Upper lobe of left lung (tissue), 6 donors: ENCODE measurements at places on chromosomes 12 and 14.
A peak's percentile ranks its signal among the peaks of the same experiment; 100 is the strongest.

DNA sequence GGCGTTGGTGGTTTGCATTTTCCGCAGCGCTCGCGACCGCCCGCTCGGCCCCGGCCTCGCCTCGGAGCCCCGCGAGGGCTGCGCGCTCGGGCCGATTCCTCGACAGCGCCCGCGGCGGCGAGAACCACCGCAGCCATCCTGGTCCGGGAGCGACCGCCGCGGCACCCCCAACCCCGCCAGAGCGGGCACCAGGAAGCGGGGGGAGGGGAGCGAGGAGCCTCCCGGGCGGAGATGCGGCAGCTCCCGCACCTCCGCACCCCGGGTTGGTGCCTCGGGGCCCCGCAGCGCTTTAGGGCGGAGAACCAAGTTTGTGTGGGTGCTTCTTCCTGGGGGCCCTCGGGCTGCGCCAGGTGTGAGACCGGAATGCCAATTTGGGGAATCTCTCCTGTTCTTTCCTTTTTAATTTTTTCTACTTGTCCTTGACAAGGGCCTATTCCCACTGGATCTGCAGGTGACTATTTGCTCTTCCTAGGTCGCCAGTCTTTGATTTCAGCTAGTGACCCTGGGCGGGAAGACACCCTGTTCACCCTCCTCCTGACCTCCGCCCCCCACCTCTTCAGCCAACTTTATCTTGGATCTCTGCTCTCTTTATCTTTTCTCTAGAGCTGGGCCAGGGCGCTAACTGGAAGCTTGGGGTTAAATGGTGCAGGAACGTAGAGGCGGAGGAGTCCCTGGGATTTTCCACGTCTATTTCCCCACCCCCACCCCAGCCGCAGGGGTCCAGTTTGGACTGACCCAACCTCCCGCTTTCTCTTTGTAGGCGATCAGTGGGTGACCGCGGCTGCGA, at the start of gene SOCS2:
Gene SOCS2 (plus strand): TSS at position 751 of the 787 bp plus-strand sequence. CDS start 223 bp downstream, outside the sequence.
- DNase-seq: no peak

DNA sequence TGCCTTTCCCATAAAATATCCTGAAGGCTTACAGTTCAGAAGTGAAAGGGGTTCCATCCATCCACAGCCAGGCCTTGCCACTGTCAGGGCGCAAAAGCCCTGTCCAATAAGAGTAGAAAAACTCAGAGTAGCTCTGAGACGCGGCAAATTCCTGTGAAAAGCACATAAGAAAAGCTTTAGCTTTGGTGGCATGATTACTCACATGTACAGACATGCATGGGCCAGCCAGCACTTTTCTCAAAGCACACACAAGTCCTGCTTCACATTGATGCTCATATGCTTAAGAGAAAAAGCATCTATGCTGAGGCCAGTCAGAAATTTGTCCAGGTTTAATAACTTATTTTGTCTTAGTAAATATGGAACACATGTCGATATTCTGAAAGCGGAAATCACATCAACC, 25.5 kb downstream of the CLEC1A start:
- DNase-seq: no peak

DNA sequence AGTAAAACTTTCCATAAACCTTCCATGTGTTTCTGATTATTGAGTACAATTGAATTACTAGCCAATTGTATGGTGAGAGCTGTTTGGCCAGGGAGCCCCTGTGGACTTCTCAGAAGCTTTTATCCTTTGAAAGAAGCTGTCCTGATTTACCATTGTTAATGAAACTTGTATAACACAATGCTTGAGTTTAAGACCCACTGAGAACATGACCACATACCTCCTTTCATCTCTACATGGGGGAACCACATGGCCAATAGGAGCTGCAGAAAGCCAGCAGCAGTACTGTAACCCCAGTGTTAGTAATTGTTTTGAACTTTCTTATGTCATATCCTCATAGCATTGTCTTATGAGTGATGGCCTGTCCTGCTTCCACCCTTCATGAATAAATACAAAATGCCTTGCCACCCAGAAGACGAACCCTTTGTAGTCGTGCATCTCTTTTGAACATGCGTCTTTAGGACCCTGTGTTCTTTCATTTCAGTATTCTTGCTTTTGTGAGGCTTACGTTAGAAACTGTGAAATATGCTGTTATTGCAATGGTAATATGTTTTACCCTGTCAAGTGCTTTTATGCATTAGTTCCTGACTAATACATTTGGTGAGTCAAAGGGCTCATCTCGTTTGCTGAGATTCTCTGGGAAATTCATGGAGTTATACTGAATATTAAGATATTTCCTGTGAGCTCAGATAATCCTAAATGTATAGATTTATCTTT, 815.7 kb downstream of the NRXN3 start:
- no peak for DNase-seq

DNA sequence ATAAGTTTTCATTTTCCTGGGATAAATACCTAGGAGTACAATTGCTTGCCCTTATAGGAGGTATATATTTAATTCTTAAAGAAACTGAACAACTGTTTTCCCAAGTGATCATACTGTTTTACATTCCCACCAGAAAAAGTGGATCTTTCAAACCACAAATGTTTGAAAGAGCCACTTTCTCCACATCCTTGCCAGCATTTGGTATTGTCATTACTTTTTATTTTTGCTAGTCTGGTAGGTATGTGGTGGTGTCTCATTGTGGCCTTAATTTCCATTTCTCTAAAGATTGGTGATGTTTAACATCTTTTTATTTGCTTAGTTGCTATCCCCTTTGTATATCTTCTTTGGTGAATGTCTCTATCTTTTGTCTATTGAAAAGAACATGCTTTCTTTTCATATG, 50.6 kb downstream of the CCDC91 start:
- DNase-seq: no peak

- no peak for DNase-seq
Measured at GRCh38 chr12:53298164-53298563, 1.3 kb upstream of the MYG1 start.

- DNase-seq: no peak
Measured at GRCh38 chr12:98574110-98574509, 19.4 kb upstream of the SLC25A3 start.

GRCh38 chr12:25496098-25496587, 56.9 kb downstream of the LMNTD1 start:
- no peak for DNase-seq

- DNase-seq: no peak
Measured at GRCh38 chr14:105299654-105300541, 903 bp downstream of the BRF1 start.

DNA sequence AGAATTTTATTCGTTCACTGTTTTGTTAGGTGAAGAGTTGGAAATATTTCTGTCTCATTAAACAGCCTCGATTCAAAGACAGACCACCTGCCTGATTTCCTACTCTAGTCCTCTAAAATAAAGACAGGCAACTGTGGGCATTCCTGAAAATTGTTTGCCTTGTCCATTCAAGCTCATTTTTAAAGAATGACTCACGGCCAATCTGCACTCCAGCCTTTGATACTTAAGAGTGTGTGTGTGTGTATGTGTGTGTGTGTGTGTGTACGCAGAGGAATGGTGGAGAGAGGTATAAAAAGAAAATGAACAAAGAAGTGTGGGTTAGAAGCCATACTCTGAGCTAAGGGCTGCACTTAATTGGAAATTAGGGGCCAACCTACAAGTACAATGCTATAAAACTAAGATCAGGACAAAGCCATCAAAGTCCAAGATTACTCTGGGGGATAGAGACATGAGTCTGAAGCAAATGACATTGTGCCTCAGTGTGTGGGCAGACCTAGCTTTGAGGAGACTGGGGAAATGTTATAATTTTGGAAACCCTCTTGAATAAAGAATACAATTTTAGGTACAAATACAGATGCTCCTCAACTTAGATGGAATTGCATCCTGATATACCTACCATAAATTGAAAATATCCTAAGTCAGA, 45.6 kb upstream of the SOCS2 start:
- DNase-seq: peak; percentile 38

- DNase-seq: no peak
Measured at GRCh38 chr14:96756745-96757144, 40.4 kb upstream of the VRK1 start.

- DNase-seq: no peak
Measured at GRCh38 chr12:96271469-96272199, 77.5 kb downstream of the ELK3 start.

DNA sequence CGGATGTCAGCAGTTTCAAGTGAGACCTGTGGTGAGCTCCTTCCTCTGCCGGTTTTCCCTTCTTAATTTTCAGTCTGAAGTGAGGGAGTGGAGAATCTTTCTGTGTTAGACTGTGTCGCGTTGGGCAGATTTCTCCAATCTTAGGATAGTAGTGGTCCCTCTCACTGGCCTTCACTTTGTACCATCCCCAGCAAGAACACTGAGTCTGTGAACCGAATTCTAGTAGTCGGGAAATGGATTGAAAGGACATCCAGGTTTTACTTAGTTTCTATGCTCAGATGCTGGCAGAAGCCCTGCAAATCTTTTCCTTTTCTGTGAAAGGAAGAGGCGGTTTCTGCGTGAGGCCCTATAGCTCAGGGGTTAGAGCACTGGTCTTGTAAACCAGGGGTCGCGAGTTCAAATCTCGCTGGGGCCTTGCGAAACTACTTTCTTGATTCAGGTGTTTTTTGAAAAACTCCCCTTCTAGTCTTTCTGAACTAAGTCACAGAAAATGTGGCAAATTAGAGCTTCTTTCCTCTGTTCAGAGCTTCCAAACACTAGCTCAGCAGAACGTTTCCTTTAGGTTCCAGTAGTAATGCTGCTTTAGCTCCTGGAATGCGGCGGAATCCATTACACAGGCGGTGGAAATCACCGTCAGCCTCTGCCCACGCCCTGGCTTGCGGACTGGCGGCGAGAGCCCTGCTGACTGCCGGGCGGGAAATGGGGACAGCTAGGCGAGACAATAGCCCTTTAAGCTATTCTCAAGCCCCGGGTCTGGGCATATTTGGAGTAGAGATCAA, 2.8 kb upstream of the RNASE4 start:
- peak; percentile 86 for DNase-seq

DNA sequence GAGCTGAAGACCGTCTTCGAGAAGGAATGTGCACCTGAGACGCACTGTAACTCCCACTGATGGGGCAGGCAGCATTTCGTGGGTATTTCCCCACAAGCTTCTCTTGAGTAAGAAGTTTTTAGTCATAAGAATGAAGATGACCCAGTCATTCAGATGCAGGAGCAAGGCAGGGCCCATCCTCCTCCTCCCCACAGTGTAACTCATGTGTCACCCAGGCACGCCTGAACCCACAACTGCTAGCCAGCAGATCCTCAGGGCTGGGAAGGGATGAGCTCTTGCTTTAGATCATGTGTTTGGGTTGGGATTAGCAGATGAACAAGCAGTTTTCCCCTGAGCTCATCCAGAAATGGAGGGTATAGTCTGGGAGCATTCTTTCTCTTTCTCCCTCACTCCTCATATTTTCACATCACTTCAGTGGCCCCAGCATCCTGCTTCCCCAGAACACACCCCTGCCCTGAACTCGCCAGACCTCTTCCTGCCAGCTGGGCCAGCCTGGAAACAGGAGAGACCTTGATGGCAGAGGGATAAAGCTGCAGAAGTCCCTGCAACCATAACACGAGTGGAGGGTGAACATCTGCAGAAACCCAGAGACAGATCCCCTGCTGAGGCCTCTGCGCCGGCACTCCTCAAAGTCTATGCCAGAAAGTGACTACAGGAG, 73.3 kb downstream of the B4GALNT3 start:
- no peak for DNase-seq

- no peak for DNase-seq
Measured at GRCh38 chr14:71947947-71948500, 15.8 kb downstream of the RGS6 start.

GRCh38 chr12:116603546-116604177, 44.5 kb downstream of the MAP1LC3B2 start:
- no peak for DNase-seq

GRCh38 chr14:102905116-102906108, 17.1 kb upstream of the AMN start:
- DNase-seq: peak; percentile 67

DNA sequence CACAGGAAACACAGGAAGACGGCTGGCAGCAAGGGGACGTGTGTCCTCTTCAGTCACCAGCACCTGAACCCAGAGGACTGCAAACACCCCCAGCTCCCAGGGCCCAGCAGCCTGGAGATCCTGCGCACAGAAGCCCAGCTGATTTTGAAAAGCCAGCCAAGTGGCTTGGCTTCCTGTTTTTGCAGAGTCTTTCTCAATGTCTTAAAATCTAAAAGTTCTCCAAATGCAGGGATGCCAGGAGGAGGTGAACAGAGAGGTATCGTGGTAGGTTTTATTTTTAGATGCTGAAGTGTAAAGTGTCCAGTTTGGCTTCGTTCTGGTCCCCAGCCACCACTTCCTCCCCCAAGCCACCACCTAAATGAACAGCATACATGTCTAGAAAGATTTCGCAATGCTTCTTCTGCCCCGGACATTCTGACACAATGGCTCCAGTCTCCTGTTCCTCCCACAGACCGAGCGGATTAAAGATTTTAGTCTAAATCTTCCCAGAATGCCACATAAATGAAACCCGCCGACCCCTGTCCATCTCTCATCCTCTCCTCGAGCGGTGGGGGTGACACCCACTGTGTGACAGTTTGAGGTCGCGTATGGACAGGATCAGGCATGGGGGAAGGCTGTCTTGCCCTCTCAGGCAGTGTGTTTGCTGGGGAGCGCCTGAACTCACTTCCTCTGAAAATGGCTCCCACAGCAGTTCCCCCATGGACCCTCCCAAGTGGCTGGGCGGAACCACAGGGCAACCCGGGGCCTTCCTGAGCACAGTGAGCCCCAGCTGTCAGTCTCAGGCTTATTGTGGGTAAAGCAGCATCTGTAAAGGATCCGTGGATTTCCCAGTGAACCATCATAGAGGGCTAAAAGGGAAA, 41.6 kb downstream of the ITPK1 start:
- DNase-seq: no peak

DNA sequence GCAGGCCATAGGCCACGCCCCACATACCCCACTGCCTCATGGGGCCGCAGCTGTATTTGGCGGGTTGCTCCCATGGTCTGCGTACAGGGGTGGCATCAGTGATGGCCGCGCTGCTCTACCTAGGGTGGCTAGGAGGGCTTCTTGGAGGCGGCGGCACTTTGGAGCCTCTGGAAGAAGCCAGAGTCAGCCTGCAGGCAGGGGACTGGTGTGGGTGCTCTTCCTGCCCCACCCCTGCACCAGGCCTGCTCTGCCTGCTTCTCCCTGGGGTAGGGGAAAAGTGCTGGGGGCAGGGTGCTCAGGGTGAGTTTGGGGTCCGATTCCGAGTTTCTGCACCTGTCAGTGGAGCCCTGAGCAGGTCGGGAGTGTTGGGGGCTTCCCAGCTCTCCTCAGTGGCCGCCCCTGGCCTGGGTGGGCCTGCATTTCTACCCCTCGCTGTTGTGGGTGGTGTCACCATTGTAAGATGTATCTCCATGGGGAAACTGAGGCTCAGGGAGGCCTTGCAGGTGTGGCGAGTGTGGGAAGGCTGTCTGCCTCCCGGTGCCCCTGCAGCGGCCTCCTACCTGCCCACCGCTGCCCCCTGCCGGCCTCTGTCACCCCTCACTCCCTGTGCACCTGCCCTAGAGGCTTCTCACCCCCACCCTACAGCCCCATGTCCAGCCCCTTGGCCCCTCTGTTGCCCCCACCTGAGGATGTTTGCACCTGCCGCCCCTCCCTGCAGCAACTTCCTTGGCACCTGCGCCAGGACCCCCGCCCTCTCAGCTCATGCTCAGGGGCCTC, 5.5 kb downstream of the CEP170B start:
- DNase-seq: peak; percentile 86

- DNase-seq: no peak
Measured at GRCh38 chr12:89965993-89966392, 257.4 kb upstream of the ATP2B1 start.
